ENCODE measurements at places on chromosomes 2 and 18.

- DNase-seq, result no peak
Observed at GRCh38 chr2:66853585-66853984, 418.7 kb downstream of the MEIS1 start.

GRCh38 chr2:76050196-76050595 lies 339.5 kb upstream of the GCFC2 start:
- DNase-seq, result no peak

DNA sequence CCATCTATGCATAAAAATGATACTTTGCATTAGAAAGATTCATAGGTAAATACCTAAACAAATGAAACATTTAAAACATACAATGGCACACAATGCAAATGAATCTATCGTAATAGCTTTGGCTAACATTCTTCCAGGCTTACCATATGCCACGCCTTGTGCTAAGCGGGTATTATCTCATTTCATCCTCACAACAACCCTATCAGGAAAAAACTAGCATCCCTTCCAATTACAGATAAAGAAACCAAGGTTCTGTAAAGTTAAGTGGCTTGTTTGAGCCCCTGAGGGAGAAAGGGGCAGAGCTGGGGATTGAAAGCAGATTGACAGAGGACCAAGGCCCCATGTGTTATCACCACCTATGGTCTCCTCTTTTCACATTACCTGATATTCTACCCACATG lies 145.4 kb upstream of the ETAA1 start:
- no peak for DNase-seq

GRCh38 chr2:44578471-44579093 lies 216.8 kb downstream of the CAMKMT start:
- no peak for DNase-seq

DNA sequence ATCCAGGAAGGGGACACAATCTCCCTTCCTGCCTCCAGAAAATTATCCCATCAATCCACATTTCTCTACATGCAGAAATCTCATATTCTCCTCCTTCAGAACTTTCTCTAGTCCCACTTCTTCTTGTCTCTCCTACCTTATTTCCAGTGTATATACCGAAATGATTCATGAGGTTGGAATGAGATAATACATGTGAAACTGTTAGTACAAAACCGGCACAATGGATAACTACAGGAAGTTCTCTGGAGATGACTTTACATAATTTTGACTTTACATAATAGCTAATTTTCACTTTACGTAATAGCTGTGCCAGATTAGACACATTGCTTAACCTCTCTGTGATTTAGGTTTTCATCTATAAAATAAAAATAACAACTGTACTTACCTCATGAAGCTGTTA lies 801.3 kb downstream of the ERBB4 start:
- DNase-seq, result no peak

- DNase-seq, result no peak
Observed at GRCh38 chr2:27053321-27053720, 1.9 kb downstream of the AGBL5 start.

GRCh38 chr2:163800951-163801381 lies 65.2 kb upstream of the FIGN start:
- DNase-seq, result peak; percentile 74

DNA sequence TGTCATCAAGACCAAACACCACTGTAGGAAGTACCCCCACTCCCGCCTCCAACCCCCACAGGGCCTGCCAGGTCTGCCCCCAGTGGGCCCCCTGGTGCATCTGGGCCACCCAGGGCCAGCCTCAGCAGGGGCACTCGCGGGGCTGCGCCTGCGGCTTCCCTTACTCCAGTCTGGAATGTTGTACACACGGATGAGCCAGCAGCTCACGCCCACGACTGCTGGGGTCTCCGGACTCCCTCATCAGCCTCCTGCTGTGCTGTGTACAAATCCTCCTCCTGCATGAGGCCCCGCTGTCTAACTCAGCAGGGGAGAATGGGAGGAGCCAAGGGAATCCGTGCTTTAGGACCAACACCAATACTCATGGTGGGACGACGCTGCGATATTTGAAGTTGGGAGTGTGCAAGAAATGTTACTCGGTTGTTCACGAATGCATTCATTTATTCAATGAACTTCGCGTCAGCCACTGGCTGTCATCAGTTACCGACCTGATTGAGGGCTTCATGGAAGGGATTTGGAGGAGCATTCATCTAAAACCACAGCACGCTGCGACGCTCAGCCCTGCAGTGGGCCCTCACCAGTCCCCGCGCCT lies 654 bp upstream of the ASB1 start:
- no peak for DNase-seq

DNA sequence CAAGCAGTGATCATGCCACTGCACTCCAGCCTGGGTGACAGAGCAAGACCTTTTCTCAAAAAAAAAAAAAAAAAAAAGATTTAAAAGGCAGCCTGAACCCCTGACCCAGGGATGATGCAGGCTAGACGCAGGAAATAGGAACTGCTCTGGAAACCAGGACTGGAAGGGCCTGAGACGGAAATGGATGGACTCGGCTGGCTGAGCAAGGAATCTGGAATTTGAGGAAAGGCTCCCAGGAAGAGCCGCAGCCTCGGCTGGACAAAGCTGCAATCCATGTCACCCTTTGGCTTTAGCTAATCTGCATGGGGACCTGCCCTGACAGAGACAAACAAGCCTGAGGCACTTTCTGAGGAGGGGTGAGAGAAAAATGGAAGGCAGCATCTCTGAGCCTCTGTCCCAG lies 55.0 kb upstream of the DAPL1 start:
- DNase-seq, result peak; percentile 66

DNA sequence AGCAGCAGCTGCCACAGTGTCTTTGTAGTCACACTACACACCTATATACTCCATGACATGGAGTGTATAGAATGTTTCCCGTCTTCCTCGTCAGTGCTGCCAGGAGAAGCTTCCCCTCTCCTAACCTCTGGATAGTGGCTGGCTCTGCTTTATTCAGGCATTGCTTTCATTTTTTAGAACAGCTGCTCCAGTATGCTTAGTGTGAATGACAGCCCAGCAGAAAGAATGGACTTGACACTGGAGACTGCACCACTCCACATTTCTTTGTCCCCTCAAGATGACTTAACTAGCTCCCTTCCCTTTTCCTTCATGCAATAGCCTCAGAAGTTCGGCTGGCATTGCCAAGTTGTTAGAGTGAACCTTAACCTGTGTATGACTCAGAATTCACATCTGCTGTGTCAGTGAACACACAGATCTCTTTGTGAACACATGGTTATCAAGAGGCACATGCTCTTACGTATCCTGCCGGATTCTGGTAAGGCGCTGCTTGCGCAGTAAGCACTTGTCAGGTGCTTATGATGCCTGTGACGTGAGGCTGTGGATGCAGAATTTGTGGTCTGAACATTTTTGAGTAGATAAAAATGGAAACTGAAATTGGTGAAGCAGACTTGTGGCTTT lies 73.9 kb downstream of the NEDD4L start:
- peak; percentile 100 for DNase-seq

DNA sequence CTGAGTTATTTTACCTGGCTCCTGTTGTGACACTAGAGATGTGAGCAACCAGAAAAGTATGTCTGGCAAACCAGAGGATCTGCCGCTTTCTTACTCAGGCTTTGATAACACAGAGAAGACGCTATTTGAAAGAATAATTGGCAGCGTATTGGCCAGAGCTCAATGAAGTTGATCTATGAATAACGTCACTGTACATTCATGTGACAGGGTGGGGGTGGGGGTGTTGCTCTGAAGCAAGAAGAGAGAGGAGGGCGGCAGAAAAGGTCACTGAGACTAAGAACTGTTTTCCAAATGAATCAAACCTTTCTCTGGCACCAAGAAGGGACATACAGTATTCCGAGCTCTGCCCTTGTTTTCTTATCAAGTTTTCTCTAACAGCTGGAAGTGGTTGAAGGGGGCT lies 1.7 kb upstream of the ONECUT2 start:
- no peak for DNase-seq

- DNase-seq, result no peak
Observed at GRCh38 chr2:20496076-20496872, 49.4 kb downstream of the RHOB start.
